ENCODE measurements at places on chromosomes 12 and 14.

- no peak for DNase-seq
Measured at GRCh38 chr12:119700078-119700477, 32.1 kb downstream of the PRKAB1 start.

DNA sequence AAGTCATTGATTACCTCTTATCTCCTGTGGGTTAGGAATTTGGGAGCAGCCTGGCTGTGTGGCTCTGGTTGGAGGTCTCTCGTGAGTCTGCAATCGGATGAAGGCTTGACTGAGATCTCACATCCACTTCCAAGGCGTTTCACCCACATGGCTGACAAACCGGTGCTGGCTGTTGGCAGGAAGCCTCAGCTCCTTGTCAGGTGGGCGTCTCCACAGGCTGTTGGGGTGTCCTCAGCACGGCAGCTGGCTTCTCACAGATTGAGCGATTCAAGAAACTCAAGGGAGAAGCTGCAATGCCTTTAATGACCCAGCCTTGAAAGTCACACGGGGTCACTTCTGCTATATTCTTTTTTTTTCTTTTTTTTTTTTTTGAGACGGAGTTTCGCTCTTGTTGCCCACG, 28.6 kb upstream of the CORO1C start:
- DNase-seq, result no peak

DNA sequence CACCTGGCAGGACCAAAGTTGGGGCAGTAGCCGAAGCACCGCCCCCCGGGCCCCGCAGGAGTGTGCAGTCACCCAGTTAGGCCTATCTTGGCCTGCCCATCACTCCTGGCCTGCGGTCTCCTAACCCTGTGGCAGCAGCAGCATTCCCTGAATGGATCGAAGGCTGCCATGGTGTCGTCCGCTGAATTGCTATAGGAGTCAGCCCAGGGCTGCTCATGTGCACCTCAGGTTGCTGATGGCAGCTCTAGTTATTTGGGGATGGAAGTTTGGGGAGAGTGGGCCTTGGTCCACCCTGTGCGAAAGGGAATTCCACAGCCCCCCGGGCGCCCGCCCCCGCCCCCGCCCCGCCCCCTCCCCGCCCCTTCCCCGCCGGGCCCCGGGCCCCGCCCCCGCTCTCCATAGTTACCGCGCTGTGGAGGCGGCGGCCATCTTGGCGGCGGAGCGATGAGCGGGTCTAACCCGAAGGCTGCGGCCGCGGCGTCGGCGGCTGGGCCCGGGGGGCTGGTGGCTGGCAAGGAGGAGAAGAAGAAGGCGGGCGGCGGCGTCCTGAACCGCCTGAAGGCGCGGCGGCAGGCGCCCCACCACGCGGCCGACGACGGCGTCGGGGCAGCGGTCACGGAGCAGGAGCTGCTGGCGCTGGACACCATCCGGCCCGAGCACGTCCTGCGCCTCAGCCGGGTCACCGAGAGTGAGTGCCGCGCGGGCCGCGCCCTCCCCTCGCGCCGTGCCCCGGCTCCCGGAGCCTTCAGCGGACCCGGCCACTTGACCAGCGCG, at the start of gene UNC119B:
UNC119B (plus strand) TSS at position 428 of the 774 bp plus-strand sequence; CDS start at position 445, 17 bp downstream.
- peak; percentile 34 for DNase-seq

GRCh38 chr12:62210422-62210821, 49.8 kb upstream of the USP15 start:
- peak; percentile 16 for DNase-seq
